Smooth muscle cell of the umbilical artery (primary cell): ENCODE measurements at places on chromosomes 5 and 9. TPM values are rescaled to one million over a fixed set of nuclear protein-coding genes. Genes with fewer than 3 reads are reported as not detected.

Gene ZNF879
- 2.8 and 4.8 TPM in 2 replicates for total RNA-seq

Gene TAF11L5
- not detected in 2 replicates for total RNA-seq

Gene IL5
- not detected in 2 replicates for total RNA-seq

Gene CKMT2
- total RNA-seq, result 3.3 and 3.6 TPM in 2 replicates

Gene PCA3
- total RNA-seq, result not detected in 2 replicates

Gene RNF180
- total RNA-seq, result 7.4 and 15.2 TPM in 2 replicates

Gene FAM78A
- total RNA-seq, result 0.74 and 0.89 TPM in 2 replicates

Gene EGFLAM
- total RNA-seq, result 1.3 and 11.3 TPM in 2 replicates

Gene P4HA2
- 756 and 933 TPM in 2 replicates for total RNA-seq

Gene ECSCR
- total RNA-seq, result 0.30 and 0.74 TPM in 2 replicates

Gene CACNA1B
- under 0.01 and 0.09 TPM in 2 replicates for total RNA-seq

Gene TARS1
- total RNA-seq, result 277 and 307 TPM in 2 replicates

Gene SLC25A2
- total RNA-seq, result 0.28 and 0.30 TPM in 2 replicates

Gene SHISAL2B
- not detected in 2 replicates for total RNA-seq

Gene PCDHGB2
- 2.1 and 2.4 TPM in 2 replicates for total RNA-seq

Gene C7
- total RNA-seq, result not detected in 2 replicates

Gene WHRN
- 2.3 and 2.7 TPM in 2 replicates for total RNA-seq

Gene SPINK6
- not detected in 2 replicates for total RNA-seq
